ENCODE measurements at places on chromosomes 12 and 14.

- DNase-seq = no peak
Measured at GRCh38 chr14:42316693-42317092, 710.0 kb downstream of the LRFN5 start.

GRCh38 chr14:60657456-60658210 is 8.4 kb upstream of the SIX1 start:
- DNase-seq = no peak

GRCh38 chr14:71532344-71532743 is 399.9 kb upstream of the RGS6 start:
- no peak for DNase-seq

GRCh38 chr12:9636851-9637206 is 29.1 kb upstream of the KLRB1 start:
- DNase-seq = no peak

- DNase-seq = no peak
Measured at GRCh38 chr14:101719708-101720107, 41.8 kb upstream of the PPP2R5C start.

DNA sequence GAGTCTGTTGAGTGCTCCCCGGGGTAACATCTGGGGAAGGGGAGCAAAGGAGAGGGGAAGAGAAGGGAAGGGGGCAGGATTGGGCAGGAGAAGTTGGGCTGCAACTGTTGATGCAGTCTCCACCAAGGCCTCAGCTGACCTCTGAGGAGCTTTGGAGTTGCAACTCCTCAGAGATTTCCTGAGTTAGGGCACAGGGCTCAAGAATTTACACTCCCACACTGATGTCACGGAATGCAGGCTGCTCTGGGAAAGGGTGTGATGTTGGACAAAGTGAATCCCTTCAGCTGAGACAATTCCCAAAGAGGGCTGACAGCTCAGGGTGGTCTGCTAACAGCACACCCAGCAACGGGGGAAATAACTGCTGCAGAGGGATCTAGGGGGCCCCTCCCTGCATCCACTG is 295.6 kb downstream of the PCNX1 start:
- DNase-seq = no peak

- no peak for DNase-seq
Measured at GRCh38 chr12:107374161-107374840, 281.0 kb upstream of the CRY1 start.

DNA sequence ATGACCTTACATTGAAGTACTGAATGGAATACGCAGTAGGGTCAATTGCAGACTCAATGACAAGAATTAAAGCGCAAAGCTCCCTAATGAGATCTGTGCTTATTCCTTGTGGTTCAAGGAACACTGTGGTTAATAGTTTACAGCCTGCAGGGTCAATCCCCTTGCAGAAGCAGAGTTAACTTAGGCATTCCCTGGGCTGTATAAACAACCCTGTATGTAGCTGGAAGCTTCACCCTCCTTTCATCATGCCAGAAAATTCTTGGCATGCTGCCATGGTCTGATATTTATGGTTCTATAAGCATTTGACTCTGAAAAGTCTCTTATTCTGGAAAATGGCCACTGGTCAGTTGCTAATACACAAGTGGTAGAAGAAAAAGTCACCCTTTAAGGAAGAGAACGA is 227.7 kb downstream of the NOVA1 start:
- DNase-seq = no peak

- DNase-seq = no peak
Measured at GRCh38 chr12:95699579-95699978, 91.0 kb downstream of the NTN4 start.

DNA sequence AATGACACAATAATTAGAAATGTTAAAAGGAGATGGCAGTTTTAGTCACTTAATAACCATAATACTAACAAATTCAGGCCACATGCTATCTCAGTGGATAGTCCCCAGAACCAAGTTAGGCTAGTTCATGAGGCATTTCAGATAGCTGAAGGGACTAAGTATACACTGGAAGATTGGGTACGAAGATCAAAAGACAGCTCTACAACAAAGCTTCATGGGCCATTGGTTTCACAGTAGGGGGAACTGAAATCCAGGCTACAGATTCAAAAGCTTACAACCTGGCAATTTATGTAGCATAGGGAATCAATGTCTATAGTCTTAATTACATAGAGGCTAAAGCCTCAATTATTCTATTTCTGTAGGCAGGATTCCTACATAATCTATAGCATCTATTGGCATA is 343.0 kb downstream of the RGS6 start:
- no peak for DNase-seq

DNA sequence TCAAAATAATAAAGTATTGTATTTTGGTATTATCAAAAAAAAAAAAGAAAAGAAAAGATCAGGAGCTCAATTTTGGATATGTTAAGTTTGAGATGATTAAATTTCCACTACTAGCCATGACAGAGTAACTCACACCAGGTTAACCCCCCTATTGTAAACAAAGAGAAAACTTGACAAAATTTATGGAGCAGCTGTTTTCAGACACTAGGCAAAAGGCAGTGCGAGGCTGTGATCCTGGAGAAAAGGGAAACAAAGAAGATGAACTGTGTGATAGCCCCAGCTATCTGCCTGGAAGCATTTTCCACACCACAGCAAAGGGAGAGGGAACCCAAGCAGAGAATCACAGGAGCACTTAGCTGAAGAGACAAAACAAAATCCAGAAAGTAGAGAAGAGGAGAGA is 145.0 kb downstream of the KIF21A start:
- no peak for DNase-seq

DNA sequence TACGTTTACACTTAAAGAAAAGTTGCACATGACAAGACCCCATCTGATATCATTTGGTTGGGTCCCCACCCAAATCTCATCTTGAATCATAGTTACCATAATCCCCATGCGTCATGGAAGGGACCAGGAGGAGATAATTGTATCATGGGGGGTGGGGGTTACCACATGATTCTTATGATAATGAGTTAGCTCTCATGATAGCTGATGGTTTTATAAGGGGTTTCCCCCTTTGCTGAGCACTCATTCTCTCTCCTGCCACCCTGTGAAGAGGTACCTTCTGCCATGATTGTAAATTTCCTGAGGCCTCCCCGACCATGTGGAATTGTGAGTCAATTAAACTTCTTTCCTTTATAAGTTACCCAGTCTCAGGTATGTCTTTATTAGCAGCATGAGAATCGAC is 60.3 kb downstream of the PHLDA1 start:
- DNase-seq = no peak

DNA sequence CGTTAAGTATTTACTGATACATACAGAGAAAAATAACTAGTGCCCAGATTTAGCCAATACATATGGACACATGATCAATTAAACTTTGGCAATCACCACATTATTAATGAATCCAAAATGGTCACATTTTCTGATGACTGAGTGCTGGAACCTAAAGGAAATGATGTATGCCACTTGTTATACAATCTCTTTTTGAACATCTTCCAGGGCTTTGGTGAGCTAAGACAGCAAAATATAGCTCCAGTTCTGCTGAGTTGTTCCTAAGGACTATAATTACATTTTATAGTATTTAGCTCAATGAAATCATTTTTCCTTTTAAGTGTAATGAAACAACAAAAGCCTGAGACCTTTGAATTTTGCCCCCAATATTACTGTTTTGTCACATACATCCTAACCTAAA is 329.1 kb upstream of the ATP2B1 start:
- DNase-seq = no peak

DNA sequence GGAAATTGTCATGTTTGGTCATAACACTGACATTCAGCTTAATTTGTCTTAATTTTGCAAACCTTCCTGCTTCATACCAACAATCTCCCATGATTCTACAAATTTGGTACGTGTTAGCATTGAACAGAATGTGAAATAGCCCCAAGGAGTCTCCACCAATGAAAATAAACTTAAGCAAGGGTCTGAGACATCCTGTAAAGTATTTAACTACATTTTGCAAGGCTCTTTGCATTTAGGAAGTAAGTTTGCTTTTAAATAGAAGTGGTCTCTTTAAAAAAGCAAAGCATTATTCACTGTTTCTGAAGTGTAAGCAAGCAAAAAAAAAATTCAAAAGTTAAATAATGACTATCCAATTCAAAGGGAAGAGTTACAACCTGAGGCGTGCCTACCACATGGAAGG is 79.9 kb downstream of the WASHC3 start:
- no peak for DNase-seq

- no peak for DNase-seq
Measured at GRCh38 chr14:104450811-104451401, 128.7 kb upstream of the C14orf180 start.

- DNase-seq = no peak
Measured at GRCh38 chr14:58547649-58548048, 90.1 kb upstream of the DACT1 start.

- peak; percentile 20 for DNase-seq
Measured at GRCh38 chr14:98573082-98573481, 698.9 kb downstream of the BCL11B start.

DNA sequence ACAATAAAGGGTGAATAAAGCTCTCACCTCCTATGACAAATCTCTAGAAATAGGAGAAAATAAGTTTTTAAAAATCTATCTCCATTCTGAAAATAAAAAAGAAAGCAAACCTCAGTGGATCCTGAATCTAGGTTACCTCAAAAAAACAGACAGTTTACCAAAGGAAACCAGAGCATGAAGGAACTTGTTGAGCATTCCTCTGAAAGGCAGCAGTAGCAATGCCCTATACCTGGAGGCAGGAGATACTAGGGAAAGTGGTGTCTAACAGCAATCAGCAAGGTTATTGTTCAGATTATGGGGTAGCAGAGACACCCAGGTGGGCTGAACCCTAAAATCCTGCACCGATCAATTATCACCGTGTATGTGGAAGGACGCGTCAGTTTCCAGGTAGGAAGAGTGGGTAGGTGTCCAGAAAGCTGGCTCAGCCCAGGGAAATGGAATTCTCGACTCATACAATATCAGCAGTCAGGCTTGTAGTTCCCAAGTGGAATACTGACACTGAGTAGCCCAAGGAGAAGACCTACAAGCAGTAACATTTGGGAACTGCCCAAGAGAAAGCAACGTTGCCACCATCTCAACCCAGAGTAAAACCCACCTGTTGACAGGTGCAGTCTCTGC is 128.3 kb downstream of the ST8SIA1 start:
- peak; percentile 70 for DNase-seq

GRCh38 chr12:24888813-24889212 is 60.1 kb downstream of the BCAT1 start:
- no peak for DNase-seq

GRCh38 chr12:56565510-56566101 is 44.0 kb downstream of the RBMS2 start:
- DNase-seq = peak; percentile 29

GRCh38 chr14:104473244-104473565 is 106.4 kb upstream of the C14orf180 start:
- DNase-seq = no peak

DNA sequence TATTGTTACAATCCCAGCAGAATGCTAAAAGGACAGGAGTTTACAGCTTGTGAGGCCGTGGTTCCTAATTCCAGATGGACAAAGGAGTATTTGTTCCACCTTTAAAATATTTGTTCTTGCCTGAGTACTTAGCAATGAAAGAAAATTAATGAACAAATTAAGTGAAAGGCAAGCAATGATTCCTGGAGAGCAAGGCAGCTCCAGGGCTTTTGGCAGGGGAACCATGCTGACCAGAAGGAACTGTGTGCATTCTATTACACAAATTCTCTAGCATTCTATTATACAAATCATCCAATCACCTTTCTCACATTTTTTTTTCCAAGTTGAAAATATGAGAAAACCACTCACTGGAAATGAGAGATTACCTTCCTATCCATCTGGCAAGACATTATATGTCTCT is 1.8 kb upstream of the BMAL2 start:
- DNase-seq = no peak

- DNase-seq = no peak
Measured at GRCh38 chr12:42859612-42860011, 270.1 kb upstream of the PRICKLE1 start.

- no peak for DNase-seq
Measured at GRCh38 chr12:68768431-68768939, 22.5 kb downstream of the SLC35E3 start.

- DNase-seq = peak; percentile 29
Measured at GRCh38 chr12:54658306-54659264, 10.4 kb upstream of the DCD start.

GRCh38 chr12:58583529-58583928 is 336.8 kb downstream of the LRIG3 start:
- DNase-seq = no peak

DNA sequence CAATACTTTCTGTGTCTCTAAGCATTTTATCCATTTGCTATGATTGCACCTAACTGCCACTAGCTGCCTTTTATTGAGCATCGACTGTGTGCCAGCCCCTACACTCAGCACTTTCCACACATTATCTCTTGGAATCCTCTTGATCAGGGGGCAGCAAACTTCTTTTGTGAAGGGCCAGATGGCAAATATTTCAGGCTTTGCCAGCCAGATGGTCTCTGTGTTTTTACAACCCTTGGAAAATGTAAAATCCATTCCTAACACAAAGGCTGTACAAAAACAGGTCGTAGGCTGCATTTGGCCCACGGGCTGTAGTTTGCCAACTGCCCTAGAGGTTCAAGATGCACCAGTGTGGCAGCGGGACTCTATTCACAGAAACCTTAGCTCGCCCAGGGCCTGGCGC is 19.5 kb downstream of the FOXN4 start:
- no peak for DNase-seq

DNA sequence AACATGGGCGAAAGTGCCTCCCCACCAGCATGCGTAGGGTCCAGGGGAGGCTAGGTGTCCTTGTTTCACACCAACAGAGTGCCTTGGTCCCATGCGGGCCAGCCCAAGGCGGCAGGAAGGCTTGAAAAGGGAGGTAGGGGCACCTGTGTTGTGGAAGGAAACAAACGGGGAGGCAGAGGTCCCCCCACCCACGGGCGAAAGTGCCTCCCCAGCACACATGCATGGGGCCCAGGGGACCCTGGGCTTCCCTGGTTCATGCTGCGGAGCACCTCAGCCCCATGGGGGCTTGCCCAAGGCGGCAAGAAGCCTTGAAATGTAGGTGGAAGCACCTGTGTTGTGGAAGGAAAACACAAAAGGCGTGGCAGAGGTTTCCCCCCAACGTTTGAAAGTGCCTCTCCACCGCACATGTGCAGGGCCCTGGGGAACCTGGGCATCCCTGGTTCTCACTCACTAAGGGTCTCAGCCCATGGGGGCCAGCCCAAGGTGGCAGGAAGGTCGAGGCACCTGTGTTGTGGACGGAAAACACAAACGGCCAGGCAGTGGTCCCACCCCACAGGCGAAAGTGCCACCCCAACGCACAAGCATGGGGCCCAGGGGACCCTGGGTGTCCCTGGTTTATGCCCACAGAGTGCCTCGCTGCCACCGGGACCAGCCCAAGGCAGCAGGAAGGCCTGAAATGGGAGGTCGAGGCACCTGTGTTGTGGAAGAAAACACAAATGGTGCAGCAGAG is 374.7 kb downstream of the ALG10 start:
- no peak for DNase-seq

GRCh38 chr12:96578526-96579125 is 89.2 kb downstream of the CFAP54 start:
- peak; percentile 60 for DNase-seq

- DNase-seq = no peak
Measured at GRCh38 chr14:92164958-92165357, 43.2 kb downstream of the CPSF2 start.

- peak; percentile 83 for DNase-seq
Measured at GRCh38 chr12:101855364-101855884, 22.0 kb upstream of the DRAM1 start.

All from bronchial epithelial cell (primary cell).